ENCODE measurements at places on chromosomes 16 and 17.

DNA sequence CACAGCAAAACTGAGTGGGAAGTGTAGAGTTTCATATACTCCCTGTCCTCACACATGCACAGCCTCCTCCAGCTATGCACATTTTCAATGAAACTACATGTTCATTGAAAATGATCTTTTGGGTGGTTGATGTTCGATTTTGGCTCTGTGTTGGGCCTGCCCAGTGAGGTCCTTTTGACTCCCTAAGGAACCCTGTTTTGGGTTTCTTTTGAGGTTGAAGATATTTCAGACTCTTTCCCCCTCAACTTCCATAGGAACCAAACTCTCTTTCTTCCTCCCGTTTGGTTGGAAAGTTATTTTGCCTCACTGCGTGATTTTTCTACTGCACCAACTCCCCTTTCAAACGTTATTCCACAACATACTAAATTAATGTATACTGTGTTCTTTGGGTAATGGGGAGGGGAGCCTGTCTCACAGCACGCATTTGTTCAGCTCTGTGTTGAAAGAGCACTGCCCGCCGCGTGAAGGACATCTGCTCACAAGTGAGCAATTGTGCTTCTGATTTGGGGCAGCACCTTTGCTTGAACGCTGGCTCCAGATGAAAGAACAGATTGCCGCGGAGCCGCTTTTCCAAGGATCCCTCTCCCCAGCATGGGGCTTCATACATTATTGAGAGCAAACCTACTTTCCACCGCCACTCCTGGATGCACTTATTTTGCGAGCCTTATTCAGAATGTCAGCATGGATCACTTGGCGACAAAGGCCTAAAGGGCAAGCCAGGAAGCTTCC lies 385.9 kb downstream of the WWOX start:
- DNase-seq = no peak

GRCh38 chr17:2427215-2427614 lies 26.4 kb upstream of the MNT start:
- no peak for DNase-seq

DNA sequence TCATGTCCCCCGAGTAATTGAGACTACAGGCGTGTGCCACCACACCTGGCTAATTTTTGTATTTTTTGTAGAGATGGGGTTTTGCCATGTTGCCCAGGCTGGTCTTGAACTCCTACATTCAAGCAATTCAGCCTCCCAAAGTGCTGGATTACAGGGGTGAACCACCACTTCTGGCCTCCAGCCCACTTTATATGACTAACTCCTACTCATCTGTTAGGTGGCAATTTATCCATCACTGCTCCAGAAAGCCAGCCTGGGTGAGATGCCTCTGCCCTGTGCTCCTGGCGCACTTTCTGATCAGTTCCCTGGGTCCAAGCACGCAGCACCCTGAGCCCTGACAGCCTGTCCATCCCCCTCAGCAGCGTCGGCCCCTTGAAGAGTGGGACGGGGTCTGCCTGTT lies 29.4 kb downstream of the ADAM11 start:
- no peak for DNase-seq

- no peak for DNase-seq
These were observed 9.1 kb upstream of the MAPK8IP3 start for GRCh38 chr16:1696863-1697262.

GRCh38 chr16:49980166-49980565 lies 44.9 kb upstream of the CNEP1R1 start:
- no peak for DNase-seq

GRCh38 chr17:77826132-77826873 lies 132.2 kb upstream of the TNRC6C start:
- no peak for DNase-seq

DNA sequence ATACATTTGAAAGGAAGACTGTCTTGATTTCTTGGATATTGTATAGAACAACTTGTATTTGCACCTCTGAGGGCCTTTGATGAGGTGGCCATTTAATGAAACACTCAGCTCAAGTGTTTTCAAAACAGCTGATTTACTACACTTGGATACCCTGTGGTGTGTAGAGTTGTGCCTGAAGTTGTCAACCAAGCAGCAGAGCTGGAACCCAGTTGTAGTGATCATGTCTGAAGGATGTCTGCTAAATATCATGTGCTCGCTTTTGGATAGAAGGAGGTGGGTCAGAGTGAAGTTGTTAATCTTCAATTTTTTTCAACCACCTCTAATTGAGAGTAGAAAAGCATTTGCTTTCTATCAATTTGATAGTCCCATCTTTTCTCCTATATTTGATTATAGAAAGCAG lies 175.9 kb upstream of the TBX2 start:
- DNase-seq = no peak

- DNase-seq = no peak
These were observed 92.8 kb downstream of the HS3ST3A1 start for GRCh38 chr17:13508896-13509295.

Measured in stimulated activated CD4-positive, alpha-beta T cell treated with anti-CD3 and anti-CD28 coated beads, Interleukin-4, amount 100 ng/mL, for 1 hour (primary cell).